CD4-positive, alpha-beta T cell treated with Interferon alpha-2 for 1 hour (primary cell): ENCODE measurements at places on chromosomes 4 and X.

GRCh38 chr4:94934864-94935263, 177.1 kb downstream of the BMPR1B start:
- DNase-seq = no peak

- no peak for DNase-seq
Measured at GRCh38 chr4:86685401-86685800, 91.3 kb downstream of the PTPN13 start.

DNA sequence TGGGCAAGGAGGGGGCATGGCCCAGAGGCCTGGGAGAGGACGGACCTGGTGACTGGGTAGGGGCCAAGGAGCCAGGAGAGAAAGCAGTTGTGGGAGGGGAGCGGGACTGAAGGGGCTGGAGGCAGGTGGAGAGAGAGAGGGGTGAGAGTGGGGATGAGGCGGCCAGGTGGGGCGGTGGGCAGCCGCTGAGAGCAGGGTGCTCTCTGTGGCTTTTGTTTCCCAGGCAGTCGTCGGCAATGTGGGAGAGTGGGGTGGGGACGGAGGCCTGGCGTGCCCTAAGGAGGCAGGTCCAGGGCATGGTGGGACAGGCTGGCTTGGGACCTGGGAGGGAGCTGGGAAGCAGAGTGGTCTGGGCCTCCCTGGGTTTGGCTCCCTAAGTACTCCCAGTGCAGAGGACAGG, 3.2 kb upstream of the ATP2B3 start:
- DNase-seq = no peak

DNA sequence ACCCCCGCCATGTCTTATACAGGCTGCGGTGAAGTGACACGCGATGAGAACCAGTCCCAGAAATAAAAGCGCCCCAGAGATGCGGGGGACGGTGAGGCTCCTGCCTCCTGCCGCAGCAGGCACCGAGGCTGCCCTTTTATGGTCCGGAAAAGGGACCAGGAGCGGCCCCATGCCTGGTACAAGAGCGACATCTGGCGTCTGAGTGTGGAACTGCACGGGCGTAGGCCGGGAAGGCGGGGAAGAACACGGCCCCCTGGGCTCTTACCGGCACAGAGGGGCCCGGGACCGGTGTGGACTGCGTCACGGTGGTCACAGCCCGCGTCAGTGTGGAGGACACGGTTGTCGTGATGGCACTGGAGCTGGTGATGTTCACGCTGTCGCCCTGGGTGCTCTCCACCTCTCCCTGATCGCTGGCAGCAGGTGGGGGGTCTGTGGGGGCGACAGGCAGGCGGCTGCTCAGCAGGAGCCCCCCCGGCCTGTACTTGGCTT, 8.9 kb upstream of the RENBP start:
- peak; percentile 76 for DNase-seq

- no peak for DNase-seq
Measured at GRCh38 chr4:105765690-105766407, 57.3 kb downstream of the GSTCD start.

DNA sequence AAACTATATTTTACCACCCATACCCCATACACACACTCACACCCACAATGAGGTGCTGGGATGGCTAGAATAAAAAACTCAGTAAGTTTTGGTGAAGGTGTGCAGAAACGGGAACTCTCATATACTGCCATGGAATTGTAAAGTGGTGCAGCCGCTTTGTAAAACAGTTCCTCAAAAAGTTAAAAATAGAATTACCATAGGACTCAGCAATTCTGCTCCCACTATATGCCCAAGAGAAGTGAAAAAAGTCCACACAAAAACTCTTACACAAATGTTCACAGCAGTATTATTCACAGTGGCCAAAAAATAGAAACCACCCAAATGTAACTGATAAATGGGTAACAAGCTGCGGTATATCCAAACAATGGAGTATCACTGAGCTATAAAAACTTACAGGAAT, 6.5 kb downstream of the CENPU start:
- no peak for DNase-seq

GRCh38 chr4:188647820-188648370, 508.7 kb downstream of the TRIML1 start:
- DNase-seq = no peak

DNA sequence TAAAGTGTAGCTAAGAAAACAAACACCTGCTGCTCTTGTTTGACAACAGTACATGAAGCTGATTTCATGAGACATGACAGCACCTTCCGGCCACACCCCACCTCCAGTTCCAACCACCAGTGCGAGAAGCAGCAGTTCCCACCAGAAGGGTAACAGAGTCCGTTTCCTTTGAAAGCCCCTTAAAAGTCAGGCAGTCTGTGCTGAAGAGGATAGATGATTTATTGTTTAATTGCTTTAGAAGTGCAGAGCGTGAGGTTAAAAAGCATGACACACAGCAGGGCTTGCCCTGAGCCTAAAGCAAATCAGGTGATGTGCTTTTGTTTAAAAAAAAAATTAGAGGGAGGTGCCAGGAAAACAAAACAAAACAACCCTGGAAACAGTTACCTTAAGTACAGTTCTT, 82.6 kb downstream of the HADH start:
- DNase-seq = peak; percentile 69

- no peak for DNase-seq
Measured at GRCh38 chrX:101347859-101348451, 587 bp downstream of the TIMM8A start.

GRCh38 chrX:65750674-65751469, 83.4 kb downstream of the MSN start:
- DNase-seq = peak; percentile 31

GRCh38 chrX:121236040-121236439, 188.6 kb downstream of the GLUD2 start:
- no peak for DNase-seq

GRCh38 chr4:8652181-8653078, 59.9 kb downstream of the CPZ start:
- no peak for DNase-seq

DNA sequence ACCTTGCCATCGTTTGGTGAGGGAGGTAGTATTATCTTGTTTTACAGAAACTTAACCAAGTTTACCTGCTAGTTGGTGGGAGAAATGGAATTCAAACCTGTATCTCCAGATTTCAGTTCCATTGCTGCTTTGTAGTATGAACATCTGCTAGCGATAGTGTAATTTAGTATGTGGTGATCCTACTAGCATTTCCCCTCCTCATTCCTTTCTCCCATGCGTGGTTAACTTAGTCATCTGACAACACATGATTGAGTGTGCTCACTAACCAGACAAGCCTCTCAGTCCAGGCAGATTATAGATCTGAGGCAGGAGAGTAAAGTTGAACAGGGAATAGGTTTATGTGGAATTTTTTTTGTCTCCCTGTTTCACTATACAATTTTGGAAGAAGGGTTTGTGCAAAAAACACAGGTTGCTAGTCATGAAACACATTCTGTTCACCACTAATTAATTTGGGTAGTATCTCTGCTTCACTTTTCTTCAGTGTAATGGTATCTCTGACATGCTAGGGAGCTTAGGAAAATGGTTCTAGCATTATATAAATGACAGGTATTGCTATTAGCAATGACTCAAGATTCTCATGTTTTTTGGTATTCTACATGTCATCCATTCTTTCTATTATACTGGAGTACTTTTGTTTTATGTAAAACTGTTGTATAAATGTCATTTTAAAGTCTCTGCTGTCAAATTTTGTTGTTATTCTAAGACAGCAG, 21.7 kb downstream of the RBPJ start:
- DNase-seq = no peak

DNA sequence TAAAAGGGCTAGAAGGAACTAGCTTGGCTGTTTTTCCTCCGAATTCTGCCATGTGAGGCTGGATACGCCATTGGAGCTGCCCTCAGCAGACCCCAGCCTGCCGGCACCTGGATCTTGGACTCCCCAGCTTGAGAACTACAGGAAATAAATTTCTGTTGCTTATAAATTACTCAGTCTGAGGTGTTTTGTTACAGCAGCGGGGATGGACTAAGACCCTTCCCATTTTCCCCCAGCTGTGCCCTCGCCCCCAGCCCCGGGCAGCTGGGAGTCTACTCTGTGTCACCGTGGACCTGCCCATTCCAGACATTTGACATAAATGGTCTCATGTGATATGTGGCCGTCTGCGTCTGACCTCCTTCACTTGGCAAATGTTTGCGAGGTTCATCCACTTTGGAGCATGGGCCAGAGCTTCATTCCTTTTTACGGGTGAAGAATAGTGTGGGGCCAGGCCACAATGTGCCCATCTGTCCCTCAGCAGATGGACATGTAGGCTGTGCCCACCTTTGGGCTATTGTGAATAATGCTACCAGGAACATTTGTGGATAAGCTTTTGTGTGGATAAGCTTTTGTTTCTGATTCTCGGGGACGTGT, 30.7 kb upstream of the SPON2 start:
- no peak for DNase-seq

- DNase-seq = no peak
Measured at GRCh38 chr4:151644622-151645021, 116.2 kb downstream of the GATB start.

DNA sequence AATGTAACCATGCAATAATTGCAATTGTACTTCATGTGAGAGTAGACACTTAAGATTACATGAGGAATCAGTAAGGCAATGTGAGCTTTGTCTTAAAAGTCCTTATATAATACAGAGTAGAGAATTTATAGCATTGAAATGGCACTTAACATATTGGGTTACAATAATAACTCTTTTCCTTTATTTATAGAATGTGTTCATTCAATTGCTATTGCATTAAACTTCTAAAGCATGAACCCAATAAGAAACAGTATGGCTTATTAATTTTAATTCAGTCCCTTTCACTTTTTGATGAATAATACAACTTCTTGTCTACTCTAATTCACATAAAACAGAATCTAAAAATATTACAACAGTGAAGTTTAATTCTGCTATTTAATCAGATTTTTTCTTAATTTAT, 174.2 kb upstream of the PABPC4L start:
- DNase-seq = no peak

DNA sequence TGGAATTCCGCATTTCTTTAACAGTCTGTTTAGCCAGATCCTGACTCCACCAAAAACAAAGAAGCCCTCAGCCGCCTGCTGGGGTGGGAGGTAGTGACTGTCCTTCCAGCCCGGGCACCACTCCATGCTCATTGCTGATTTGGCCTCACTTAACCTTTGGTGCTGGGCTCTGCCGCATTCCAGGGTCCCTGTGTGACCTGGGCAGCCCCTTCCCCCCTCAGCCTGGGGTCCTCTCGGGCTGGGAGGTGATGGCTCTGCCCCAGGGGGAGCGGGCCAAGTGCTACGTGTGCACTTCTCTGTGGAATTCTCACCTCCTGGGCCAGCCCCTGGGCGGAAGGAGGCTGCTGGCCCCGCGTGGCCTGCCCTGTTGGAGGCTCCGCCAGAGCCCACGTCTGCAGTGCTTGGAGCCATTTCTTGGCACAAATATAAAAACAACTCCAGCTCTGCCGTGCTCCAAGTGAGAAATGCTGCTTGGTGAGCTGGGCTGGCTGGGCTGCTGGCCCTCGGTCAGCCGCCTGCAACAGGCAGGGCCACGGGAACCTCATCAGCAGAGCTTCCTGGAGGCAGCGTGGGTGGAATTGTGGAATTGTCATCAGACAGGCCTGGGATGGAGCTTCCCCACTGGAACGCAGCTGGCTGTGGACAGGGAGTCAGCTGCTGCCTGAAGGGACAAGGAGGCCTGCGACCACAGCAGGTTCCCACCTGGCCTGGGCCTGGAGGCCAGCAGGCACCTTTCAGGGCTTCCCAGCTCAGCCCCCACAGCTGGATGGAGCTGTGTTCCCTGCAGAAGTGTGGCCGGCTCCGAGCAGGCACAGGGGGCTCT, 66.0 kb downstream of the TRMT44 start:
- DNase-seq = no peak
